ENCODE measurements at places on chromosomes 5 and 9. TPM values are rescaled to one million over a fixed set of nuclear protein-coding genes. Genes with fewer than 3 reads are reported as not detected.

Gene RBM18
- total RNA-seq = 19.9 TPM

Gene SYK
- total RNA-seq = 52.4 TPM

Gene COL5A1
- total RNA-seq = 72.0 TPM

Gene CARTPT
- total RNA-seq = 0.69 TPM

Gene KYAT1
- total RNA-seq = 5.0 TPM

Gene CLPTM1L
- 135 TPM for total RNA-seq

Gene C9
- not detected for total RNA-seq

Gene STOML2
- 17.4 TPM for total RNA-seq

Gene S100Z
- 1.1 TPM for total RNA-seq

Gene NPR3
- 41.9 TPM for total RNA-seq

- DNase-seq = no peak
Observed at GRCh38 chr9:8521112-8521511, 721.5 kb upstream of the DMAC1 start.

- DNase-seq = no peak
Observed at GRCh38 chr5:149355688-149356087, 2.2 kb upstream of the PCYOX1L start.

DNA sequence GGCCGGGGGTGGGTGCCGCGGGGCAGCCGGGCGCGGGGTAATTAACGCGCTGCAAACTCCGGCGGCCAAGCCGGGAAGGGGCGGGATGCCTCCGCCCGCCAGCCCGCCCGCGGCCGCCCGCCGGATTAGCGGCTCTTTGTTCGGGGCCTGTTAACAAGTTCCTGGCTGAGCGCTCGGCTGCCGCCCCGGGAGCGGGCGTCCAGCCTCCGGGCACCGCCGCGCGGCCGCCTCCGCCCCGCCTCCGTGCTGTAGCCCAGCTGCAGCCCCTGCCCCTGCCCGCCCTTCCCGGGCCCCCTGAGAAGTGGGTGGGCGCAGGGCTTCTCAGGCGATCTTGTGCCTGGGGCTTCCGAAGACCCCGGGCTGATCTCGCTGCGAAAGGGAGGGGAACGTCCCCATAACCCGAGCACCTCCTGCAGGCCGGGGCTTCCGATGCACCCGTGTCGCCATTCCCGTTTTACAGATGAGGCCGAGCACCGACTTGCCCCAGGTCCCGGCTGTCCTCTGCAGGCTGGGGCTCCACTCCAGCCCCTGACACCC, 7.5 kb downstream of the UNC5A start:
- peak; percentile 88 for DNase-seq

DNA sequence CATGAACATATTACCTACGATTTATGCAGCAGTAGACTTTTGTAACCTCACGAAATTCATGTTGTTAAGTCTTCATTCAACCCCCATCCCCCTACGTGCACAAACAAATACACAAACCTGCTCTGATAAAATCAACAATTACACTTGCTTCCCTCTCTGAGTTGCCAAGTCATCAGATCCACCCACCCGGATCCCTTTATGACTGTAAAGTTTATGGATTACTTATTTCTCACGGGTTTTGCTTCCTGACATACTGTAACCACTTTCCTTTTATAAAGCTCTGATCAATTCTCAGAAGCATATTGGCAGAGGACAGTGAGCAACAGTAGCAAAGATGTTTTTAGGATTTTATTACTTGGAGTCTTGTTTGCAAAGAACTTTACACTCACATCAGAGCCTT, 70.5 kb downstream of the MLLT3 start:
- no peak for DNase-seq

- DNase-seq = no peak
Observed at GRCh38 chr9:90105773-90106172, 501.0 kb downstream of the GADD45G start.

DNA sequence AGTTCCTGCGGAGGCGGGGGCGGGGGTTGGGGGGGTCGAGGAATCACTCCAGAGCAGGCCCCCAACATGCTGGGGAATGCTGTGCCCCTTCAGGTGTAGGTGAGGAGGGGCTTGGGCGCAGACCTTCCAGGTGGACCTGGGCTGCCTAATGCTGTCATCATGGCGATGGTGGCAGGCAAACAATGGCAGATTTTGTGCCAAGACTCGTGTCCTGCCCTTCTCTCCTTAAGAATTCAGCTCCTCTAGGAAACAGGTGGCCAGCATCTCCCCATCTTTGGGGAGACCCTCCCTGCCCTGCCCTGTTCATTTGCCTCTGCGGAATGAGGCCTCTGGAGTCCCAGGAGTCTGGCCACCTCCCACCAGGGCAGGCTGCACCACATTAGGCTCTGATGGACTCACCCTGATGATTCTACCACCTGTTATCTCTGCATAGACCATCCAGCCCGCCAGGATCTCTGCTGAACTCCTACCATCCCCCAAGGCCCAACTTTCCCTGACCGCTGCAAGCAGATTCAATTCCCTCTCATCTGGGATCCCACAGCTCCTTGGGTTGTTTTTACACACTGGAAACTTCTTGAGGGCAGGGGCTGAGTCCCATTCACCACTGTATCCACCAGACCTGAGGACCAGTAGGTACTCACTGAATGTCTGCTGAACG, 10.9 kb upstream of the SLC25A51 start:
- DNase-seq = no peak

- DNase-seq = no peak
Observed at GRCh38 chr5:139670369-139671095, 22.4 kb downstream of the CXXC5 start.

GRCh38 chr5:42665857-42666256, 90.8 kb upstream of the CCDC152 start:
- no peak for DNase-seq

- peak; percentile 39 for DNase-seq
Observed at GRCh38 chr5:64331597-64332277, 166.1 kb downstream of the RNF180 start.

- DNase-seq = no peak
Observed at GRCh38 chr5:11494340-11494739, 409.9 kb downstream of the CTNND2 start.

GRCh38 chr5:91486638-91487037, 103.5 kb upstream of the ARRDC3 start:
- no peak for DNase-seq

GRCh38 chr9:133839822-133840329, 101.7 kb upstream of the SARDH start:
- DNase-seq = no peak

- peak; percentile 68 for DNase-seq
Observed at GRCh38 chr5:31939151-31939550, 235.0 kb downstream of the GOLPH3 start.

GRCh38 chr9:69265891-69266290, 59.1 kb upstream of the ENTREP1 start:
- DNase-seq = no peak

DNA sequence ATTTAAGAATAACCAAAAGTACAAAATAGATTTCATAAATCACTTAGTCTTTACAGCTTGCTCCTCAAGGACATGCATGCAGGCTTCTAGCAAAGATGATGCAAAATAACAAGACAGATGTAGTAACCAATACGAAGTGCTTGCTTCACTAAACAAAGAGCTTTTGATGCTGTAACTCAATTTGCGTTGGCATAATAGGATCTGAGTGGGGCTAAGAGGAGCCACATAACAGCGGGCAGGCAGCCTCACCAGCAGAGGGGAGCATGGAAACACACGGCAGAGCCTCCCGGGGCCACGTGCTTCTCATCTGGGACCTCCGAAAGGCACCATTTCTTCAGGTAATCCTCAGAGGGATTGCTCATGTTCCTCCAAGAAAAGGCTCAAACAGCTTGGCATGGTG, 139.7 kb downstream of the C5orf15 start:
- DNase-seq = no peak

DNA sequence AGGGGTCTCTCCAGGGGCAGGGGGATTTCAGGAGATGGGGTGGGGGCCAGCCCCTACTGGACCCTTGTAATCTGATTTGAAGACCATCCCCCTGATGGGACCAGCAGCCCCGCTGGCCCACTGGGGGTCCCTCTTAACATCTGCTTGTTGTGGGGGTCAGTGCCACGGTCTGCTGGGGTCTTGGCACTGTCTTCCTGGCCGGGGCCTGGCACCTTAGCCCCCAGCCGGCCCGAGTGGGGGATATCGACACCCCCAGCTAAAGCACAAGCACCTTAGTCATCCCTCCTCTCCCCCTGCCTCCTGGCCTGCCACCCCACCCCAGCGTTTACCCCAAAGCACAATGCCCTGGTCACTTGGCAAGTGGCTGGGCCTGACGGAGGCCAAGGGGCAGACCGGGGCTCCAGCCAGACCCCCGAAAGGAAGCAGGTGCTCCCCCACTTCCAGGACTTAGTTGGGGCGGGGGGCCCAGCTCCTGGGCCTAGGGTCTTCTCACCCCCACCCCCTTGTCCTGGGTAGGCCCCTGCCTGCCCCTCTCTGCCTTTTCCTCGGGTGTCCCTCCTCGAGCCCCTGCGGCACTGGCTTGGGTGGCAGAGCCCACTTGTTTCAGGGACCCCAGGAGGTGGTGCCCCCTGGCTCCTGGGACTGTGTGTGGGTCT, 1.4 kb upstream of the NFX1 start:
- DNase-seq = no peak

GRCh38 chr5:120298981-120299380, 165.1 kb upstream of the PRR16 start:
- no peak for DNase-seq

- DNase-seq = no peak
Observed at GRCh38 chr9:28616310-28616709, 1043.0 kb upstream of the C9orf72 start.

DNA sequence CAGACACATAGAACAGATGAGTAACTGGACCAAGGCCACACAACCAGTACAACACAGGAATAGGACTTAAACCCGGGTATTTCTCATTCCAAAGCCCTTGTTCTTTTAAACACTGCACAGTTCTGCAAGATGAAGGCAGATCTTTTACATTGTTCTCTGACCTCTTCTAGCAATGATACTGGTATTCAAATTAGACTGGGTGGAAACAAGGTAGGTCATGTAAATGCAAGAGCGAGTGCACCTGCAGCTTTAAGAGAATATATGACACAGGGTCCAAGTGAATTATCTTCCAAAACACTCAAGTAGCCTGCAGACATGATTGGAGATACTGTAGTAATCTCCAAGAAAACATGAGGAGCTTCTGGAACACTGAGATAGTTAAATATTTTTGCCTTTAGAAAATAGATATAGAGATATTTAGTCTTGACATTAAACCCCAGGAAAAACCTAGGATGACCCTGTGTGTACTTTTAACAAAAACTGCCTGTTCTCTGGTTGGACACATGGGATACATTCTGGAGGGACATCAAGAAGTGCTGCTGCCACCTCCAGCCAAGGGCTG, 130.6 kb upstream of the EPB41L4A start:
- no peak for DNase-seq

DNA sequence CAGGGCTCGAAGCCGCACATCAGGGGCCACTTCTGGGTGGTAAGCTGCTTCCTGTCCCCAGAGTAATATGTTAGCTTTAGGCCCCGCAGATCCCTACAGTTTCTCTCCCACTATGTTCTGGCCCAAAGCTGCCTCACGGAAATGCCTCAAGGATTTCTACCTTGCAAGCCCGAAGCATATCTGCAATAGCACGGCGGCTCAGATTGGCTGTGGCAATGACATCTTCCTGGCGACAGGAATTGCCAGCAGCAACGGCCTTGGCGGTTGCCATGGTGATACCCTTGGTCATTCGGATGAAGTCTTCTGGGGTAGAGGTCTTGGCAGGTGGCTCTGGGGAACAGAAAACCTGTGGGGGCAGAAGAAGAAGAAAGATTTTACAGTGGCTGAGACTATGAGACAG, 10.3 kb upstream of the TPM2 start:
- no peak for DNase-seq

- DNase-seq = no peak
Observed at GRCh38 chr9:72954431-72955125, 1.7 kb upstream of the ALDH1A1 start.

- no peak for DNase-seq
Observed at GRCh38 chr5:1206521-1207412, 5.4 kb downstream of the SLC6A19 start.

DNA sequence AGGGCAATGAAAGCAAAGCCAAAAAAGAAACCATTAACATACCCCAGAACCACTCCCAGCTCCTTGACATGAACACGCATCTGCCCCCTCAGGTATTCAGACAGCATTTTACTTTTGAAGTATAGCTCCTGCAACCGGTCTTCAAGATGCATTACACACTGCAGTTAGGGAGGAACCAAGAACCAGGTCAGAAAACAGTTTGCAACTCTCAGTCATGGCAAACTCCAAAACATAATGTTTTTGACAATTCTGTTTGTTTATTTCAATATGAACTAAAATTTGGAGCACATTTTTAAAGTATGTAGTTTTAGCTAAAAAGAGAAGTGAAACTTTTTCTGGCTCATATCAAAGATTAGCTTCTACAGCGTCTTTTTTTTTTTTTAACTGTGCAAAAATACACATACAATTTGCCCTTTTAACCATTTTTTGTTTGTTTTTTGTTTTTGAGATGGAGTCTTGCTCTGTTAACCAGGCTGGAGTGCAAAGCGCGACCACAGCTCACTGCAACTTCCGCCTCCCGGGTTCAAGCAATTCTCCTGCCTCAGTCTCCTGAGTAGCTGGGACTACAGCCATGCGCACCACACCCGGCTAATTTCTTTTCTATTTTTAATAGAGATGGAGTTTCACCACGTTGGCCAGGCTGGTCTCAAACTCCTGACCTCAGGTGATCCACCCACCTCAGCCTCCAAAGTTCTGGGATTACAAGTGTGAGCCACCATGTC, 12.2 kb upstream of the RAPGEF6 start:
- no peak for DNase-seq

GRCh38 chr5:133868946-133869518, 99.4 kb downstream of the C5orf15 start:
- DNase-seq = no peak

- DNase-seq = no peak
Observed at GRCh38 chr9:75085640-75086039, 2.3 kb downstream of the NMRK1 start.

- DNase-seq = no peak
Observed at GRCh38 chr9:138082918-138083636, 205.5 kb downstream of the CACNA1B start.

DNA sequence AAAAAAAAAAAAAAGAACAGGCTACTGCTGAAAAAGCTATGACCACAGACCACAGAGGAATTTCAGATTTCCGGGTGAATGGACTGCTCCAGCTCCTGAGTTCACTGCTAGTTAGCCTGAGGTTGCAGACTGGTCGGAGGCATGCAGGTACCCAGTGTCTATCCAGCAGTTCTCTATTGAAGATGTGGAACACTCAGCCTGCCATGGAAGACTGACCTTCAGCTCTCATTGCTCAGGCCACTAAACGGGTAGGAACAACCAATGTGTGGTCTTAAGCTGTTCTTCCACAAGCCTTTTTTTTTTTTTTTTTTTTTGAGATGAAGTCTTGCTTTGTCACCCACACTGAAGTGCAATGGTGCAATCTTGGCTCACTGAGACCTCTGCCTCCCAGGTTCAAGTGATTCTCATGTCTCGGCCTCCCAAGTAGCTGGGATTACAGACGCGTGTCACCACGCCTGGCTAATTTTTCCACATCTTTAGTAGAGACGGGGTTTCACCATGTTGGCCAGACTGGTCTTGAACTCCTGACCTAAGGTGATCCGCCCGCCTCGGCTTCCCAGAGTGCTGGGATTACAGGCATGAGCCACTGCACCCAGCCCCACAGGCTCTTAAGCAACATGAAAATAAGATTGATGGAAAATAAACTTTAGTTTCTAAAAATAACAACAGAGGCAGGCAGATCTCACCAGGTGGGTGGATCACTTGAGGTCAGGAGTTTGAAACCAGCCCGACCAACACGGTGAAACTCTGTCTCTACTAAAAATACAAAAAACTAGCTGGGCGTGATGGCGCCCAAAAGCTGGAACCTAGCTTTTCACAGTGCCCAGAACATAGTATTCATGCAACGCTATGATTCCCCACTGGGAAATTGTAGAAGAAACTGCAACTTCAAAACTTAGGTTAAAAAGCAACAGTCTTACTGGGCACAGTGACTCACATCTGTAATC, 20.0 kb upstream of the NPM1 start:
- no peak for DNase-seq
